Mesenchymal stem cell (in vitro differentiated cells and primary cell): ENCODE measurements at places on chromosomes 12 and 14.

- no peak overlapping the region for H3K4me3 ChIP-seq
- H3K36me3 ChIP-seq: no peaks in the 10 kb centered on the region
- no peaks in the 10 kb centered on the region for H3K27me3 ChIP-seq
- H3K27ac ChIP-seq: peak overlapping the region; percentile 88
Observed at GRCh38 chr14:61472801-61473376, 151.5 kb downstream of the PRKCH start.

- peaks cover 61% of the 10 kb centered on the region for H3K4me1 ChIP-seq
- H3K27me3 ChIP-seq: no peaks in the 10 kb centered on the region
- no peak for DNase-seq
- peak overlapping the region; percentile 64 for H3K27ac ChIP-seq
Observed at GRCh38 chr12:52148464-52149181, 43.2 kb downstream of the KRT80 start.

DNA sequence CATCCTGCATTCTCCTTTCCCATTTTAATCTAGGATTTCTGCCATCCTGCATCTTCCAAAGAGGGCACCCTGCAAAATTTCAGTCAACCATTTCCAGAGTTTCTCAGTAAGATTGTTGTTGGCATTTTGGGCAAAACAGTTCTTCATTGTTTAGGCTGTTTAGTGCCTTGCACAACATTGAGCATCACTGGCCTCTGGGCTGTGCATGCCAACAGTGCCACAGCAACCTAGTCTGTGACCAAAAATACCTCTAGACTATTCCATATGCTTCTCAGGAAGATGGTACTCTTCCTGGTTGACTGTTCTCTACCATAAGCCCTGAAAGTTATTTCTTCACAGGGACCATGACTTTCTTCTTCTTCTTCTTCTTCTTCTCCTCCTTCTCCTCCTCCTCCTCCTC lies 32.5 kb upstream of the ISM2 start:
- DNase-seq: no peak
- peaks cover 11% of the 10 kb centered on the region for H3K36me3 ChIP-seq
- no peaks in the 10 kb centered on the region for H3K4me1 ChIP-seq

GRCh38 chr12:73240110-73240509 lies 967.9 kb downstream of the TRHDE start:
- no peaks in the 10 kb centered on the region for H3K4me1 ChIP-seq
- no peaks in the 10 kb centered on the region for H3K36me3 ChIP-seq
- DNase-seq: no peak
- no peak overlapping the region for H3K27ac ChIP-seq
- no peak overlapping the region for H3K4me3 ChIP-seq

- no peak overlapping the region for H3K27ac ChIP-seq
- H3K4me1 ChIP-seq: no peaks in the 10 kb centered on the region
- no peaks in the 10 kb centered on the region for H3K36me3 ChIP-seq
Observed at GRCh38 chr12:3931206-3931605, 58.0 kb upstream of the PARP11 start.

- DNase-seq: no peak
- H3K4me1 ChIP-seq: peaks cover 1% of the 10 kb centered on the region
- no peaks in the 10 kb centered on the region for H3K27me3 ChIP-seq
- H3K27ac ChIP-seq: no peak overlapping the region
- H3K4me3 ChIP-seq: no peak overlapping the region
Observed at GRCh38 chr14:104263675-104264358, 125.4 kb downstream of the KIF26A start.

DNA sequence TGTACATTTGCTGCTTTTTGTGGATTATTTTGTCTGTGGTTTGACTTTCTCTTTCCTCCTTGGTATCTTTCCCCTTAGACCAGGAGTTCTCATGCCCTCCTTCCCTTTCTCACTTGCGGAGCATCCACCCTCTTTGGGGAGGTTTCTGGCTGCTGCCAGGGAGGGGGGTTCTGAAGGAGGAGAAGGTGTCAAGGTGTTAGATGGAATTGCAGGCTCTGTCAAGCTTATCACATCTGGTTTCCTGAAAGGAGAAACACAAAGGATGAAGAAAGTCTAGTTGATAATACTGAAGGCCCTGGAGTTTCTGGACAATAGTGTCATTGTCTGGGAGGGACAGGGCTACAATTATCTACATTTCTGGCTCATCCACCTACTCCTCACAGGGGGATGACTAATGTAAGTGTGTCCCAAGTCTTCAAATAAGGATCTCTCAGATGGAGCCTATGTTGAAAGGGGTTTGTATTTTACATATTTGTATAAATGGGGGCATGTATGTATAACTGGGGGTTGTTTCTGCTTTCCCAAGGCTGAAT lies 217.3 kb upstream of the CCDC196 start:
- H3K27ac ChIP-seq: no peak overlapping the region
- no peak for DNase-seq
- no peaks in the 10 kb centered on the region for H3K36me3 ChIP-seq

- no peak for DNase-seq
- peaks cover 30% of the 10 kb centered on the region for H3K27me3 ChIP-seq
- H3K27ac ChIP-seq: no peak overlapping the region
Observed at GRCh38 chr14:65790172-65790815, 377.8 kb downstream of the FUT8 start.

GRCh38 chr14:65206448-65207096 lies 104.3 kb upstream of the MAX start:
- H3K4me3 ChIP-seq: no peak overlapping the region
- H3K27me3 ChIP-seq: no peaks in the 10 kb centered on the region
- peak; percentile 52 for DNase-seq
- peaks cover 9% of the 10 kb centered on the region for H3K4me1 ChIP-seq
- no peaks in the 10 kb centered on the region for H3K36me3 ChIP-seq

GRCh38 chr12:58750484-58750883 lies 169.8 kb downstream of the LRIG3 start:
- no peaks in the 10 kb centered on the region for H3K27me3 ChIP-seq
- peak overlapping the region; percentile 59 for H3K27ac ChIP-seq
- H3K4me3 ChIP-seq: no peak overlapping the region
- no peaks in the 10 kb centered on the region for H3K36me3 ChIP-seq

GRCh38 chr14:73859145-73859544 lies 7.5 kb downstream of the PTGR2 start:
- H3K36me3 ChIP-seq: peaks cover 45% of the 10 kb centered on the region
- no peaks in the 10 kb centered on the region for H3K4me1 ChIP-seq
- DNase-seq: no peak
- H3K4me3 ChIP-seq: no peak overlapping the region
- H3K27ac ChIP-seq: no peak overlapping the region
- H3K27me3 ChIP-seq: no peaks in the 10 kb centered on the region

DNA sequence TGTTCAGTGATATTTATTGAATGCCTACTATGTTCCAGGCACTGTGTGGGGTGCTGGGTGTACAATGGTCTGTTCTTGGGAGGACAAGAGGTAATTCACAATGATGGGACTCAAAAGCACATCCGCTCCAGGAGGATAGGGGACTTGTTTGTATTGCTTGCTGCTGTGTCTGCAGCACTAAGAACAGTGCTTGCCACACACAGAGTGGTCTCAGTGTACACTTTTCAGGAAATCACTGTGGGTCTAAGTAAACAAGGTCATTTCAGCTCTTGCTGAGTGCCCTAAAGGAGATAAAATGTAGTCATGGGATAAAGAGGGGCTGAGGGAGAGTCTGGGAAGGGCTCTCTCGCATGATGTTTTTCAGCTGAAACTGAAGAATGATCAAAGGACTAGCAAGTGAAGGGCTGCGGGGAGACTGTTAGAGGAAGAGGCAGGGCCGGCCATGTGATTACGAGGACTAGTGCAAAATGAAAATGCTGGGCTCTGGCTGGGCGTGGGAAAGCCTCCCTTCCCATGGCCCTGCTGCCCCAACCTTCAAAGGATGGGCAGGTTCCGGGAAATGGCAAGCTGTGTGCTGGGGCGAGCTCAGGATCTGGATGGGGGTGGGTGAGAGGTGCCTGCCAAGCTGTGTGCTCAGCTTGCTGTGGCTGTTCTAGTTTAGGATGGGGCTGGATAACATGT lies 39.1 kb downstream of the ADCK1 start:
- H3K4me3 ChIP-seq: no peak overlapping the region
- no peaks in the 10 kb centered on the region for H3K27me3 ChIP-seq
- H3K27ac ChIP-seq: no peak overlapping the region
- DNase-seq: peak; percentile 1
- H3K4me1 ChIP-seq: peaks cover 4% of the 10 kb centered on the region
- H3K36me3 ChIP-seq: peaks cover under 1% of the 10 kb centered on the region

DNA sequence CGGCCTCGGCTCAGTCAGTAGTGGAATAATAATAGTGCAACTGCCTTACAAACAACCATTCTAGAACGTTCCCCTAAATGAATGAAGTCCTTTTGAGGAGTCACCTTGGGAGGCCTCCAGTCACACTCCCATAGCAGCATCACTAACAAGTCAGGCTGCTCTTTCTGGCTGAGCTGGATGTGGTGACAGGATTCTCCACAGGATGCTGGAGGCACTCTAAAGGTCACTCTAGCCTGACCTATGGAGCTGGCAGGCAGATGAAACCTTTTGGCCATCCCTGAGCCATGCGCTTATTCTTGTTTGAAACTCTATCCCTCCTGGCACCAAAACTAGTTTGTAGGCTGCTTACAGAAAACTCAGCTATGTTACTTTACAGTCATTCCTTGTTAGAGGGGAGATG lies 17.9 kb upstream of the TFCP2 start:
- H3K4me3 ChIP-seq: no peak overlapping the region
- no peak overlapping the region for H3K27ac ChIP-seq
- no peaks in the 10 kb centered on the region for H3K27me3 ChIP-seq
- peaks cover 8% of the 10 kb centered on the region for H3K36me3 ChIP-seq
- no peak for DNase-seq

DNA sequence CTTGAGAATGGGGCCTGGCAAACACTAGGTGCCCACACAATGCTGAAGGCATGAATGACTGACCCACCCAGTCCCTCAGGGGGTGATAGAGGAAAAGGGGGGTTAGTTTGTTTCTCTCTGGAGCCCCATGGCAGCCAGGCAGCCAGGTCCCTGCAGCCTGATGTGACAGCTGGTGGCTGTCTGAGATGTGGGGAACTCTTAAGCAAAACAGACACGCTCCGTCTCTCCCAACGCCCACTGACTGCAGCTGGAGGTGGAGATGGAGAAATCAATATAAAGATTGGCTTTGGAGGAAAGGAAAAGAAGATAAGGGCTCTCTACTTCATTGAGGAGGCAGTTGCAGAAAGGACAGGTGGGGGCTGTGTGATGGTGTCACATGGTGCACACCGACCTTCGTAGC lies 240.8 kb upstream of the LHX5 start:
- H3K27me3 ChIP-seq: peaks cover 7% of the 10 kb centered on the region
- H3K36me3 ChIP-seq: no peaks in the 10 kb centered on the region
- no peak for DNase-seq
- H3K27ac ChIP-seq: no peak overlapping the region
- no peaks in the 10 kb centered on the region for H3K4me1 ChIP-seq
- no peak overlapping the region for H3K4me3 ChIP-seq

- H3K4me1 ChIP-seq: peaks cover 21% of the 10 kb centered on the region
- H3K27ac ChIP-seq: no peak overlapping the region
- no peaks in the 10 kb centered on the region for H3K36me3 ChIP-seq
- H3K27me3 ChIP-seq: no peaks in the 10 kb centered on the region
- peak overlapping the region; percentile 47 for H3K4me3 ChIP-seq
Observed at GRCh38 chr14:74913986-74914573, 9.0 kb downstream of the RPS6KL1 start.

GRCh38 chr12:7991535-7991934 lies 41.0 kb upstream of the FOXJ2 start:
- no peak overlapping the region for H3K27ac ChIP-seq
- no peaks in the 10 kb centered on the region for H3K4me1 ChIP-seq
- H3K36me3 ChIP-seq: no peaks in the 10 kb centered on the region
- no peak overlapping the region for H3K4me3 ChIP-seq
- no peak for DNase-seq

GRCh38 chr14:60313093-60313492 lies 64.1 kb downstream of the PPM1A start:
- no peak overlapping the region for H3K4me3 ChIP-seq
- no peaks in the 10 kb centered on the region for H3K4me1 ChIP-seq
- no peaks in the 10 kb centered on the region for H3K36me3 ChIP-seq
- DNase-seq: no peak

DNA sequence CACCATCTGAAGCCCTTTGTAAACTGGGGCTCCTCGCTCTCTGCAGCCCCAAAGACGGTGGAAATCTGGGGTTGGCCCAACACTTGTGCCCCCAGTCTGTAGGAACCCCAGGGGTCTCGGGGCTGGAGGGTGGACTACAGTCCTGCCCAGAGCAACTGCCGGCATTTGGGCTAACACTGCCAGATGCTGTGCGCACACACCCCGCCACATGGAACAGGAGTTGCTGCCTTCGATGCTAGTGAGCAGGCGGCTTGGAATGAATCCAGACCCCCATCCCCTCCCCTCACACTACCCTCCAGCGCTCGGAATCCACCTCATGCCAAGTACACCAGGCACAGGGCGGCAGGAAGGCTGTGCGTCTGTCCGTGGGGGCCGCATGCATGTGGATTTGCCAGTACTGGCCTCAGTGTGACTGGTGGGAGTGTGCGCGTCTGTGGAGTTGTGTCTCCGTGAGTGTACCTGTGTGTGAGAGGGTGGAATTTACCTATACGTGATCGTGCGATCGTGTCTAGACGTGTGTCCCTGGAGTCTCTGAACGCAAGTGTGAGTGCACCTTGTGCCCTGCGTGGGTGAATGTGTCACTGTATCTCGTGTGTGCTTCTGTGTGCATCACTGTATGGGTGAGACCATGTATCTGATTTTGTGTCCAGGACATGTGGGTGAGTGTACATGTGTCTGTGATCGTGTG lies 5.1 kb downstream of the LHX5 start:
- DNase-seq: no peak
- no peak overlapping the region for H3K4me3 ChIP-seq
- H3K4me1 ChIP-seq: peaks cover 47% of the 10 kb centered on the region
- peaks cover 91% of the 10 kb centered on the region for H3K27me3 ChIP-seq
- H3K36me3 ChIP-seq: no peaks in the 10 kb centered on the region
- no peak overlapping the region for H3K27ac ChIP-seq

- DNase-seq: no peak
- no peak overlapping the region for H3K27ac ChIP-seq
Observed at GRCh38 chr14:24844011-24844410, 205.9 kb downstream of the STXBP6 start.

DNA sequence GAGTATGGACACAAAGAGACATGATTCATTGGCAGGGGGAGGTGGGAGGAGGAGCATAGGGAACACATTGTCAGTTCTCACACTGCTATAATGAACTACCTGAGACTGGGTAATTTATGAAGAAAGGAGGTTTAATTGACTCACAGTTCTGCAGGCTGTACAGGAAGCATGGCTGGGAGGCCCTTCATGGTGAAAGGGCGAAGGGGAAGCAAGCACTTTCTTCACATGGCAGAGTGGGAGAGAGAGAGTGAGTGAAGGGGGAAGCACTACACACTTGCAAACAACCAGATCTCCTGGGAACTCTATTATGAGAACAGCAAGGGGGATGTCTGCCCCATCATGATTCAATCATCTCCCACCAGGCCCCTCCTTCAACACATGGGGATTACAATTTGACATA lies 391.8 kb downstream of the BMP4 start:
- H3K27me3 ChIP-seq: no peaks in the 10 kb centered on the region
- H3K4me3 ChIP-seq: no peak overlapping the region
- no peak overlapping the region for H3K27ac ChIP-seq
- no peak for DNase-seq
- no peaks in the 10 kb centered on the region for H3K4me1 ChIP-seq
- no peaks in the 10 kb centered on the region for H3K36me3 ChIP-seq

- no peak overlapping the region for H3K4me3 ChIP-seq
- peak; percentile 93 for DNase-seq
- no peak overlapping the region for H3K27ac ChIP-seq
- no peaks in the 10 kb centered on the region for H3K27me3 ChIP-seq
- peaks cover 10% of the 10 kb centered on the region for H3K4me1 ChIP-seq
- H3K36me3 ChIP-seq: peaks cover 17% of the 10 kb centered on the region
Observed at GRCh38 chr14:96285667-96286066, 29.7 kb downstream of the BDKRB1 start.
